ENCODE measurements at places on chromosomes 13 and 19.

DNA sequence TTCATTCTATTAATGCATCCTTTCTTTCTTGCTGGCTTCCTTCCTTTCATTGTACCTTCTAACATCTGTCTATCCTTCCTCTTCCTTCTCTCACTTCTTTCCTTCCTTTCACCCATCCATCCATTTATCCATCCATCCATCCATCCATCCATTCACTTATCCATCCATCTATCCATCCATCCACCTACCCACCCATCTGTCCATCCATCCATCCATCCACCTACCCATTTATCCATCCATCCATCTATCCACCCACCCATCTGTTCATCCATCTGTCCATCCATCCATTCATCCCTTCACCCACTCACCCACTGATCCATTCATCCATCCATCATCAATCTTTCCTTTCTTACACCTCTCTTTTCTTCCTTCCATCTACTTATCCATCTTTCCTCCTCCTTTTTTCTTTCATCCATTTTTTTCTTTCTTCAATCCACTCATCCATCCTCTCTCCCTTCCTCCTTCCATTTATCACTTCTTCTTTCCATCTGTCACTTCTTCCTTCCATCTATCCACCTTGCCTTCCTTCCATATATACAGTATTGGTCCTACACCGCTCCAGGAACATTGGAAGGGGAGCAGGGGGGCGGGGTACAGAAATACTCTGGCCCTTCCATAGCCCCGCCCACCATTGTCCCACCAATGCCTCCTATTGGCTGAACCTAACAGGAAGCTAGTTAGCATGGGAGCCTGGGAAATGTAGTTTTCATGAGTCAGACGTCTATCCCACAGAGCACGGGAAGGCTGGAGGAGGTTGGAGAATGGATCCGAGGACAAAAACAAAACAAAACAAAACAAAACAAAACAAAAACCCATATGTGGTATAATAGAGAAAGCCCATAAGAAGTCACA, 45.9 kb downstream of the MBD3L1 start:
- no peak for DNase-seq

- no peak for DNase-seq
Observed at GRCh38 chr13:23449398-23450162, 16.1 kb upstream of the SACS start.

GRCh38 chr13:110817143-110817542, 97.7 kb downstream of the ANKRD10 start:
- DNase-seq, result no peak

DNA sequence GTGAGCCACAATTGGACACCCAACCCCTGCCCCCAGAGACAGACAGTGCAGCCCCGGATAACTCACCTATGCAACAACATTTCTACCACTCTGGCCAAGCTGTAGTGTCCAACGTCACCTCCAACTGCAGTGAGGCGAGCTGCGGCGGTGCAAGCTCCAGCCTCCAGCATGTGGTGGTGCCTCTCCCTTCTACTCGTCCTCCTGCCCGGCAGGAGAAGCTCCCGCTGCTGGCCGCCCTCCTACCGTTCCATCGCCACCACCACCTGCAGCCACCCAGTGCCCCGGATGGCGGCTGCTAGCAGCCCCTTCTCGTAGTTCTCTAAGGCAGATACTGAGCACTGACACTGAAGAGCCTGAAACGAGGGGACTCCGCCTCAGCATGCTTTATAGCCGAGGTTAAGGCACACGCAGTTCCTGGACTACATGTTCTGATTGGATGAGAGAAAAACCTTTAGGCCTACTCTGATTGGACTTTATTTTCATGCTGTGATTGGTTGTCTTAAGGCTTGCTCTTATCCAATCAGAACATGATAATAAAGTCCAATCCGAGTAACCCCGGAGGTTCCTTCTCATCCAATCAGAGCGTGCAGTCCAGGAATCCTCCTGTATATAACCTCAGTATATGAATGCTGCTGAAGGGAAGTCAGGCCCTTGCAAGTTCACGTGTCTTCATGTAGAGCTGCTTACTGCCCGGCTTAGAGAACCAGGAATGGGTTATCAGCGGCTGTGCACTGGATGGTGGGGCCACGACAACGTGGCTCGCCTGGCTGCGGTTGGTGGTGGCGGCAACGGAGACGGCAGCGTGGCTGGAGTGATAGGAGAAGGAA, 63.5 kb downstream of the TUBA3C start:
- DNase-seq, result no peak

- no peak for DNase-seq
Observed at GRCh38 chr13:110950356-110950755, 35.5 kb upstream of the ANKRD10 start.

DNA sequence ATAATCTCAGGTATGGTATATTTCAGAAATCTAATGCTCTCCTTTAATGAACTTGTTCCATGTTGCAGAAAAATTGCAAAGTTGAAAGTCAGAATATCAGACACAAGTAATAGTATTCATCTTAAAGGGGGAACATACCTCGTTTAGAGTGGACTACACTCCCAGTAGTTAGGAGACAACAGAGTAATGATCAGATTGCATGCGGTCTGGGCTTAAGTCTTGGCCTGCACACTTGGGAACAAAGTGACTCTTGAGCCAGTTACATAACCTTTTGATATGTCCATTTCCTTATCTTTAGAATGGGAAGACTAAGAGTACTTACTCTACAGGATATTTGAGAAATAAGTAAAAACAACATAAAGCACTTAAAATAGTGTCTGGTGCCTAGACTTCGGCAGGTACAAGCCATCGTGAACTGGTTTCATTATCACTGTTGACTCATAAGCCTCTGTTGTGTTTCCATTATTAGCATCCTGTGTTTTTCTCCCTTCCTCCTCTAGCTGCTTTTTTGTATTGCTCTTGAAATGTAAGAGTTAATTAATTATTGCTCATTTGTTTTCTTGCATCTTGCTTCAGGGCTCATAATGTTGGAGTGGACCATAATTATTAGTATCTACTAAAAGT, 53.0 kb downstream of the DPY19L3 start:
- DNase-seq, result no peak

GRCh38 chr13:87851410-87851809, 180.2 kb downstream of the SLITRK5 start:
- no peak for DNase-seq

DNA sequence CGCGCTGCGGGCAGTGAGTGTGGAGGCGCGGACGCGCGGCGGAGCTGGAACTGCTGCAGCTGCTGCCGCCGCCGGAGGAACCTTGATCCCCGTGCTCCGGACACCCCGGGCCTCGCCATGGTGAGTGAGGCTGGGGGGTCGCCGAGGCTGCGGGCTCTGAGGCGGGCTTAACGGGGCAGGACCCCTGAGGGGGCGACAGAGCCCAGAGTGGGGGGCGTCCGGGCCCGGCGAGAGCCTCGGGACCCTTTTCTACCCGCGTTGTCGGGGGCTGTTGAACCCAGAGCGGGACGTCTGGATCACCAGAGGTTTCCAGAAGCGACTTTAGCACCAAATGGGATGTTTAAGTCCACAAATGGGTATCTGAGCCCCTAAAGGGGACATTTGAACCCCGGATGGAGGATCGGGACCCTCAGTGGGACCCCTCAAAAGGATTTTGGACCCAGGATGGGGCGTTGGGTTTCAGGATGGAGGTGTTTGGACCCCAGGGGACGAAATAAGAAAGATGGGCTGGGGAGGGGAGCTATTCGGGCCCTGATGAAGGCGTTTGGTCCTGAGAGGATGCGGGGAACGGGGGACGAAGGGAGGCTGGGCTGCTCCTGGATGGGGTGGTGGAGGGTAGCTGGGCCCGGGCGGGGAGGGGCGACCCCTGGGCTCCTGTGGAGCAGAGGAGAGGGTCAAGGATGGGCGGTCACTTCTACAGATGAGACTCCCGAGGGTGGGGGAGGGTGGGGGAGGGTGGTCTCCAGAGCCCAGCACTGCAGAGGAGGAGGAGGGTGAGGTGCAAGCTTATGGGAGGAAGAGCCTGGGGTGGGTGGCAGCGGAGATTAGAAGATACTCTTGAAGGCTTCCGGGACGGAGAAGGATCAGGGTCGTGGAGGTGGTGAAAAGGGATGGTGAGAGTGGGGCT, at the start of gene CALM3:
CALM3 (plus strand) TSS at position 13 of the 907 bp plus-strand sequence; CDS start at position 118, 105 bp downstream.
- DNase-seq, result no peak

DNA sequence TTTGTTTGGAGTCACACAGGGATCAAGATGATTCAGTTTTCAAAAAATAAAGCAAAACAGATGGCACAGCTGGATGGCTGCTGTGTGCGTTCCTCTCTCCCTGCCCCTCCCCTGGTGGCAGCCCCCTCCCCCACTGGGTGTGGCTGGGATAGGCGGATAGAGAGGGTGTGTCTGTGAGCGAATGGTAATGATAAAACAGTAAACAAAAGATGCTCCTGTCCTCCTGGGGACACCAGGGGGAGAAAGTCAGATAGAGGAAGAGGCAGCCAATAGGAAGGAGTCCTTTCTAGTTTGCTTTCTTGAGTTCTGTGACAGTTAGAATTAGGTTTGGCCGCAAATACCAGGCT, 6.5 kb downstream of the TMEM255B start:
- no peak for DNase-seq

DNA sequence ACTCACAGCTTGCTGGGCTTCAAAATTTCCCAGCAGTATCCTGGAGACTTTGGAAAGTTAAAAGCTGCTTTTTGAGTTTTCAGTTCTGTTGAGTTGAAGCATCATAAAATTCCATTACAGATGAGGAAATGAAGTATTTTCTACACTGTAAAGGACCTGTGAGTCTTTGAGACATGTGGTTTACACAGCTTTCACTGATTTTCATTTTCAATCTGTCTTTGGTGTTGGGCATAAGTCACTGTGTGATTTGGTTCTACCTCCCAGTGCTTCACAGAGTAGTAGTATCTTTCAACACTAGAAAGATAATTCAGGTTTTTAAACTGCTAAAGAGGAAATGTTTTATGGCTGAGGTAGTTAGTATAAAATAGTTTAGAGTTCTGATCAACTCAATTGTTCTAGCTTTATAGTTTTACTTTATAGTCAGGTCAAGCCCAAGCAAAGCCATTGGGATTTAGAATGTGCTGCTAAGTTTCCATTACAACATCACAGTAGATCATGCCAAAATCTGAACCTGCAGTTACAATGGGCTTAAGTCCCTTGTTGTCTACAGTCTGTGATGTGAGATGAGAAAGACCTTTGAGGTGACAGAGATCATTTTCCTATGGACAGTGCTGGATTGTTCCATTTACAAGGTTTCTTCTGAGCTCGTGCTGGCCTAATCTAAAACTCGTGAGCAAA, 161.6 kb downstream of the FLT1 start:
- no peak for DNase-seq

DNA sequence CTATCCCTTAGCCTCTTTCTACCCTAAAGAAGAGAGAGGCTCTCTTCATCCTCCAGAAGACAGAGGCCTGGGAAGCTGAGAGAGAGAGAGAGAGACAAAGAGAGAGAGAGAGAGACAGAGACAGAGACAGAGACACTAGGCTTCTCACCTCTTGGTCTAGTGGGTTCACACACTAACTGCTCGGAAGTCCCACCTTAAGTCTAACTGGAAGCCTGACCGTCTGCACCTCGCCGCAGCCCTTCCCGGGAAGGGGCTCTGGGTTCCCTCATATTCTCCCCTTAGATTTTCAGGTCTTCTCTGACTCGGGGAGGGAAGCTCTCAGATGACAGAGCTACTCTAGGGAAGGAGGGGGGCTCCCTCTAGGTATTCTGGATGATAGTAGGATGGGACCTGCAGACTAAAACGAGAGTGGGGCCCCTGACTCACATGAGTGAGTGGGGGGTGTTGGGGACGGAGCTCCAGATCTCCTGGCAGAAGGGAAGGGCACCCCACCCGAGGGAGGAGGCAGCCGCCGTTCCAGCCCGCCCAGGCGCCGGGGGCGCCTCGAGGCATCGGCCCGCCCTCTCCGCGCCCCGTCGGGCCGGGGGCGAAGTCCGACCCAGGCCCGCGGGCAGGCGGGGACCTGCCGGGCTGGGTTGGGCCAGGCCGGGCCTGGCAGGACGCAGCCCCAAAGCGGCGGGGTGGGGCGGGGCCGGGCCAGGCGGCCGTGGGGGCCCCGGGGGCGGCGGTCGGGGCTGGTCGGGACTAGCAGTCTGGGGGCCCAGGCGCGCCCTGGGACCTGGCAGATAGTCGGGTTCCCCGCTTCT, 2.0 kb upstream of the JUNB start:
- DNase-seq, result no peak

DNA sequence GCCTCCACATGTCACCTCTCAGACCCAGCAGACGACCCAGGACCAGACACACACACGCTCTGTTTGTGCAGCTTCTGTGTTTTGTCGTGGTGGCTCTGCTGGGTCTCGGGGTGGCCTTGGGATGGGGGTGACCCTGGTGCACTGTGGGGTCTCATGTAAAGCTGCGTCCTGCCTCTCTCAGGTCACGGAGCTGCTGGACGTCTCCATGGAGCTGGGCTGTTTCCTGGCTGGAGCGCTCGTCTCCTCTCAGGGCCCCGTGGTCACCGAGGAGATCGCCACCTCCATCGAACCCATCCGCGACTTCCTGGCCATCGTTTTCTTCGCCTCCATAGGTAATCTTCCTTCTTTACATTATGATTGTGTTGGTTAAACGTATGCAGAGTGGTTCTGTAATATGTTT, 45.4 kb upstream of the TFDP1 start:
- no peak for DNase-seq

DNA sequence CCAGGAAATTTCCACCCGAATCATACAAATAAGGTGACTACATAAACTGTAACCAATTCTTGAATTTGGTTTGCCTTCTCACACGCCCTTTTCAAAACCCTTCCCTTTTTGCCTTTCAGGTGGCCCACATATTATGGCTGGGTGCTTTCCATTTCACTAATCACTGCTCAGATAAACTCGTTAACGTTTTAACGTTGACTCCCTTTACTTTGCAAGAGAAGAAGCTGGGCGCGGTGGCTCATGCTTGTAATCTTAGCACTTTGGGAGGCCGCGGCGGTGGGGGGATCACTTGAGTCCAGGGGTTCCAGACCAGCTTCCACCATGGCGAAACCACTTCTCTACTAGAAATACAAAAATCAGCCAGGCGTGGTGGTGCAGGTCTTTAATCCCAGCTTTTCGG, 19.8 kb upstream of the ZNF91 start:
- no peak for DNase-seq

DNA sequence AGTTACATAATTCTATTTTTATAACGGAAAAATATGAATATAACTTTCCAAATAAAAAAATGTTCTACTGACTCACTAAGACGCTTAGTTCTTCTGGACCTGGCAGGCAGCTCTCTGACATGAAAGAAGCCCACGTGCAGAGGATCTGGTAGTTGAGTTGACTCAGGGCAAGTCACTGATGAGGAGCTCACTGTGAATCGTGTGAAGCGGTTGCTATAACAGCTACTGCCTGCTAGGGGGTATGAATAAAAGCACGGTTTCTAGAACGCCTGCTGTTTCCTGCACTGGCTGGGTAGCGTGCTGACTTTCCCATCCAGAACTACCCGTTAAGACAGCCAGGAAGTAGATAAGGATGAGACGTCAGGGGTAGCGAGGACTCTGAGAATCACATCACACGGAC, 54.7 kb upstream of the WASF3 start:
- DNase-seq, result no peak
